Bronchial smooth muscle cell (primary cell): ENCODE measurements at places on chromosomes 12 and 14. TPM values are rescaled to one million over a fixed set of nuclear protein-coding genes. Genes with fewer than 3 reads are reported as not detected.

The RBP5 gene
- total RNA-seq: 0.09 TPM in 1 of 2 replicates, not detected in the other

The GPX2 gene
- not detected in 2 replicates for total RNA-seq

The TMEM233 gene
- not detected in 2 replicates for total RNA-seq

The MYF5 gene
- not detected in 2 replicates for total RNA-seq

The KRT80 gene
- total RNA-seq: under 0.01 TPM in 2 replicates

The DCD gene
- total RNA-seq: not detected in 2 replicates

The HOXC6 gene
- 0.16 and 0.43 TPM in 2 replicates for total RNA-seq
